ENCODE measurements at places on chromosomes 6 and 20.
A peak's percentile ranks its signal among the peaks of the same experiment; 100 is the strongest.

- no peak for DNase-seq
These were observed 14.7 kb upstream of the DST start for GRCh38 chr6:56657354-56657753.

DNA sequence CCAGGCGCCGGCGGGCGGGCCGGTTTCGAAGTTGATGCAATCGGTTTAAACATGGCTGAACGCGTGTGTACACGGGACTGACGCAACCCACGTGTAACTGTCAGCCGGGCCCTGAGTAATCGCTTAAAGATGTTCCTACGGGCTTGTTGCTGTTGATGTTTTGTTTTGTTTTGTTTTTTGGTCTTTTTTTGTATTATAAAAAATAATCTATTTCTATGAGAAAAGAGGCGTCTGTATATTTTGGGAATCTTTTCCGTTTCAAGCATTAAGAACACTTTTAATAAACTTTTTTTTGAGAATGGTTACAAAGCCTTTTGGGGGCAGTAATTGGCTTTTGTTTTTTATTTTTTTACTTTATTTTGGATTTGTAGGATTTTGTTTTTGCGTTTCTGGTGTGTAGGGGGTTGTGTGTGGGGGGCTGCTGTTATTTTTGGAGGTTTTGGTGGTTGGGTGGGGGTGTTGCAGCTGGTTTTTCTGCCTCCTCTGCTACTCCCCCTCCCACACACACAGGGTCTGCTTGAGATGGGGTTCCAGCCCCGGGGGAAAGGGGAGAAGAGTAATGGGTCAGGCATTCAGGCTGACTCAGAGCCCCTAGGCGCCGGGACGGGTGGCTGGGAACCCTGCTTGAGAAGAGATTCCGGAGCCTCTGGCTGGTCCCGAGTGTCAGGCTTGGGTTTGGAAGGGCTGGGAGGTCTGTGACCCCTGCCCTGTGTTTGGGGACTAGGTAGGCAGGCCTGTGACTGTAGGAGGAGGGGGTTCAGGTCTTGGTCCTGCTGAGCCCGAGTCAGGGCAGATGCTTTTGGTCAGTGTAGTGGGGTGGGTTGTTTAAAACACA lies 2.0 kb downstream of the CEBPB start:
- DNase-seq = peak; percentile 36

DNA sequence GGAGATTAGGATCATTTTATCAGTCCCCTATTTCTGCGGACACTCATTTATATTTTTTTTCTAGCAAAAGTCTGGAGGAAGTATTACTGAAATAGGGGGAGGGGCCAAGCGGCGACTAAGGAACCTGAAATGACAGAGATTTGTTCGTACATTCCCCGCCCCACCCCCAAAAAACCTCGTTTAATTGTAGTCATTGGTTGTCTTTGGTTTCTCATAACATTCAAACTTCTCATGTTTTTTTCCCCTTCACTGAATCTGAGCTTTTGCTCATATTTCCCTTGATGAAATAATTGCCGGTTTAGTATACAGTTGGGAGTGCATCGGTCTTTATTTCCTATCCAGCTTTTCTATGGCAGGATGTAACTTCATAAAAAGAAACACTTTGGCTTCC lies 768 bp upstream of the FYN start:
- no peak for DNase-seq

- no peak for DNase-seq
These were observed 73.1 kb upstream of the QKI start for GRCh38 chr6:163341224-163342061.

- no peak for DNase-seq
These were observed 5.9 kb upstream of the C20orf144 start for GRCh38 chr20:33656010-33656782.

GRCh38 chr20:22691369-22692118 lies 107.2 kb upstream of the FOXA2 start:
- peak; percentile 86 for DNase-seq

DNA sequence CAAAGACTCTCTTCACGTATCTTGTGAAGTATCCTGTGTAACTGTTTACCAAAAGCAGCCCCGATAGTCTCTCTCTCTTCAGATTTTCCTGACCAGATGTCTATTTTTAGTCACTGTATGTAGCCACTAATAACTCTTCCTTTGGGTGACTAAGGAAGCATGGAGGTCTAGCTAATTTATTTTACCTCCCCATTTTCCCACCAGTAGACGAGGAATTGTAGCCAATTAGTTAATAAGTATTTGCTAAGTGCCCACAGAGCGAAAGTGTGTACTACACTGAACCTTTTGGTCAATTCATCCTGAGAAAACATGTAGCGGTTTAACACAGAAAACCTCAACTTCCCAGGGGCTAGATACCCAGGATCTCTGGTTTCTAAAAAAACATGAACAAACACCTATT lies 180.6 kb downstream of the TBX18 start:
- DNase-seq = no peak

DNA sequence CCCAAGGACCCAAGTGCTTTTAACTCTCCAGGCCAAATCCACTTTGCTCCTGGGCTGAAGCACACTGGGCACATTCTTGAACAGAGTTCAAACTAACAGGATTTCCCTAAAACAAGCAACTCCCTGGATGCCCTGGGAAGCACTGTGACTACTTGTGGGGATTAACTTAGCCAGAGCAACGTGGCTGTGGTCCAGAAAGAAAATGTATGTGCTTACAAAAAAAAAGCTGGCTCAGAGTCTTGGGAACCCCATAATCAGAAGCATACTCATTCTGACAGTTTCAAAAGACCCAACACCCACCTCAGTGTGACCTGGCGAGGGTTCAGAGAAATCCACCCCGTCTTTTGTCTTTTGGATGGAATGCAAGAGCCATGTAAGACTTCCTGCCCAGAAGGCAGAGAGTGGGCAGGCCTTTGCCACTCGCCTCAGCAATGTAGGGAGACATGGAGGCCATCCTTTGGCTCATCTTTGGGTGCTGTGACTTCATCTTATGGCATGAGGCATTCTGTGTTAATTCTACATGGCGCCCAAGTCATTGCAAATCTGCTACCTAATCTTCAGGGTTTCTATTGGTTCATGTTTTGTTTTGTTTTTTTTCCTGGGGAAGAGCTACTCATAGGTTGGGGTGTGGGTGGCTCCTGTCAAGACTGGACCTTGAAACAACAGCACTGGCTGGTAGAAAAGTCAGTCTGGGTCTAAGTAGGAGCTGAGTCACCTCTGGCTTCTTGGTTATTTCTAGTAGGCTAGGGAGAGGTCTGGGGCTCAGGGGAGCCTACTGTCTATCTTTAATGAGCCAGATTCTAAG lies 248.6 kb upstream of the SUPT3H start:
- no peak for DNase-seq

DNA sequence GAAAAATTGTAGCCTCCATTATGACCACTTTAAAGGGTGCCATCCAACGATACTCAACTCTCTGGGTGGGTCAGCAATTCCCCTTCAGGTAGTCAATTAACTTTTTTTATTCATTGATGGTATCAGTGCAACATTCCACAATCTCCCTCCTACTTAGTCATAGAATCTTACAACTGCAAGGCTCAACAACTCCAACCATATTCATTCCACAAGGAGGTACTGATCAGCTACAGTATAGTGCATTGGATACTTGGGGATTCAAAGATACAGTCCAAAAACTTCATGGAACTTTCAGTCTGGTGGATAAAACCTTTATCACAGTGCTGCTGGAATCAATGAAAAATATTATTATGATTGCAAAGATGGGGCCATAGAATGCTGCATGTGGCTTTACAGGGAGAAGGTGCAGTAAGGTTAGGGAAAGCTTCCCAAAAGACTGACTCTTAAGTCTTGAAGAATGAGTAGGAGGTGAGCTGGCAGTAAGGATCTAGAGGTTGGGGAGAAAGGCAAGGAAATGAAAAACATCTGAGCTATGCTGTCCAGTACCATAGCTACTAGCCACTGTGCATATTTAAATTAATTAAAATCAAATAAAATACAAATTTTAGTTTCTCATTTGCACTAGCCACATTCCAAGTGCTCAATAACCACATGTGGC lies 314.7 kb upstream of the PRDM1 start:
- no peak for DNase-seq

- no peak for DNase-seq
These were observed 100.5 kb downstream of the EYA4 start for GRCh38 chr6:133341607-133342158.

DNA sequence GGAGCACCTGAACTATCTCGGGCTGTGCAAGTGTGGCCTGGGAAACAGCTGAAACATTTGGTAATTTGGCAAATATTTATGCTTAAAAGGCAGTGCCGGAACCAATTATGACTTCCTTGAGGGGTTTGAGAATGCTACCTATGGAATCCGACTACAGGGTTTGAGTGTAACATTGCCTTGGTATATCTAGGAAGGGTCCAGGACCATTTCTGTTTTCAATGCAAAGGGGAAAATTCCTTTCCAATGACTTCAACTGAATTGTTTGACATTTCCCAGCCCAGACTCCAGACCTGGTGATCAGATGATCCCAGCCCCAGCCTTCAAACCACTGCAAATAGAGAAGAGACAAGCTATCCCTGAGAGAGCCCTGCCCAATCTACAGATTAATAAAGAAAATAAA lies 4.6 kb upstream of the PPP1R3G start:
- DNase-seq = no peak

DNA sequence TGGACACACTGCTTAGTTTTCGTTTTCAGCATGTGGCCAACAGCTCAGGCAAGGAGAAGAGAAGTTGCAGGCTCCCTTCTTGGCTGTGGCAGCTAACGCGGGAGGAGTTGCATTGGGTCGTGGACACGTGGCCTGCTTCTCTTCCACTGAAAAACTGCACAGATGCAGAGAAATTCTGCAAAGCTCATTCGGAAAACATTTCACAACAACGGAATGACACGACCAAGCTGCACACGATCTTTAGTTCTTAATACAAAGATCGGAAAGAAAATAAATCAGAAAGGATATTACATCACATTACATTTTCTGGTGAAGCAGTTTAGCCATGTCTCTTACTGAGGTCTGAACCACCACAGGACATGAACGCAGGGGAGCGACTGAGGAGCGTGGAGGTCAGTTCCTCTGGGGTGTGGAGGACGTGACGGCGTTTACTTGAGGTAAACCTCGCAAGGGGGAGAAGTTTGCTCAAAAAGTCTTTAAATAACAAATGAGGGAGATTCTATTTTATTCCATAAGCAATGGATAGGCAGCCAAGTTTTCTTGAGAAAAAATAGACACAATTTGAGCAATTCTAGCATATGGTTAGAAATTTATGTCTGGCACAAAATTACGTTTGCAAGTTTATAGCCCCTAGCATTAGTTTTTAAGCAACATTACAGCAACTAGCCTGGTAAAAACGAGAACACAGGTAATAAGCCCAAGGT lies 178.3 kb downstream of the THBS2 start:
- no peak for DNase-seq

DNA sequence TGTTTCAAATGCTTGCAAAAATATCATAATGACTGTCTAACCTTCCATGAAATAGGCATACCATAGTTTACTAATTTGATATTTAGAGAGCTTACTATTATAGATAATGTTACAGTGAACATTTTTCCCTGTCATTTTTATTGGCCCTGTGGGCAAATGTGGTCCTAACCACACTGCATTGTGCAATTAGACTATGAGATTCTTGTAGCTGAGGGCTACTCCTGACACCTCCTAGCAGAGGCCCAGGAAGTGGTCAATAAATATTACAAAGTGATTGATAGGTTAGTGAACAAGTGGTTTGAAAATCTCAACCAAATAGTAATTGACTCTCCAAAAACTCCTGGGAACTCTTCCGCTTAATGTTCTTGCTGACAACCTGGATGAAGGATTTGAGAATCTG lies 160.5 kb upstream of the KCNG1 start:
- DNase-seq = no peak

GRCh38 chr6:3317741-3318211 lies 59.0 kb downstream of the PSMG4 start:
- no peak for DNase-seq

- no peak for DNase-seq
These were observed 151.0 kb downstream of the RCAN2 start for GRCh38 chr6:46340246-46340645.

- DNase-seq = peak; percentile 72
These were observed 122.7 kb upstream of the AGPAT4 start for GRCh38 chr6:161396539-161396938.

GRCh38 chr6:149806127-149806526 lies 56.6 kb downstream of the PCMT1 start:
- no peak for DNase-seq

GRCh38 chr6:164753517-164753916 lies 555.9 kb downstream of the C6orf118 start:
- no peak for DNase-seq

- DNase-seq = peak; percentile 58
These were observed 5.0 kb downstream of the SERPINB6 start for GRCh38 chr6:2966347-2966746.

GRCh38 chr20:62243906-62244515 lies 5.7 kb downstream of the OSBPL2 start:
- DNase-seq = no peak

GRCh38 chr6:3119040-3119723 lies 671 bp downstream of the BPHL start:
- peak; percentile 56 for DNase-seq

Measured in G401 (cell line).